T-helper 2 cell treated with Interferon-gamma antibody and Interleukin-4, amounts not matched to agents 100 ng/mL and 5 ng/mL, for 36 hours (primary cell): ENCODE measurements at places on chromosomes 7 and 10. TPM values are rescaled to one million over a fixed set of nuclear protein-coding genes. Genes with fewer than 3 reads are reported as not detected.

The FAM25G gene
- total RNA-seq: not detected in 2 replicates

The CALML3 gene
- not detected in 2 replicates for total RNA-seq

The HABP2 gene
- total RNA-seq: not detected in 2 replicates

The ACADSB gene
- total RNA-seq: 15.7 and 19.2 TPM in 2 replicates

The GHRHR gene
- total RNA-seq: not detected in 2 replicates

The MOSPD3 gene
- 55.2 and 58.4 TPM in 2 replicates for total RNA-seq

The SFTPA2 gene
- total RNA-seq: not detected in 2 replicates

The RAB19 gene
- 9.0 and 9.5 TPM in 2 replicates for total RNA-seq

The CHN2 gene
- total RNA-seq: 1.3 and 3.4 TPM in 2 replicates

The CCDC3 gene
- total RNA-seq: 0.07 and 0.09 TPM in 2 replicates

The SP4 gene
- 49.1 and 49.3 TPM in 2 replicates for total RNA-seq

The PLXNA4 gene
- 10.6 and 13.3 TPM in 2 replicates for total RNA-seq

The TAS2R4 gene
- 1.1 TPM in 2 replicates for total RNA-seq

The LCOR gene
- total RNA-seq: 25.1 and 31.4 TPM in 2 replicates

The DUS4L gene
- 10.2 and 10.4 TPM in 2 replicates for total RNA-seq

The SLC39A12 gene
- total RNA-seq: not detected in 2 replicates

The PDZD7 gene
- 0.64 and 0.77 TPM in 2 replicates for total RNA-seq

The ZNF394 gene
- 47.7 and 48.5 TPM in 2 replicates for total RNA-seq

The SUGCT gene
- 0.34 TPM in 1 of 2 replicates, not detected in the other for total RNA-seq

The EBF3 gene
- total RNA-seq: not detected in 2 replicates

The ENTPD1 gene
- 16.8 and 20.4 TPM in 2 replicates for total RNA-seq

The FGFR2 gene
- total RNA-seq: 0.73 TPM in 1 of 2 replicates, not detected in the other

The AGR2 gene
- not detected in 2 replicates for total RNA-seq

The KAZALD1 gene
- total RNA-seq: 0.36 and 0.77 TPM in 2 replicates

The CLRN3 gene
- total RNA-seq: not detected in 2 replicates

The ASAH2 gene
- total RNA-seq: 1.3 and 1.7 TPM in 2 replicates

The OSBPL3 gene
- 104 and 106 TPM in 2 replicates for total RNA-seq

The MUC3A gene
- total RNA-seq: not detected in 2 replicates

The DRGX gene
- not detected in 2 replicates for total RNA-seq

The PRKG1 gene
- total RNA-seq: not detected in 2 replicates

The OR13A1 gene
- not detected in 2 replicates for total RNA-seq

The NEUROD6 gene
- total RNA-seq: not detected in 2 replicates

The CNPY1 gene
- not detected in 2 replicates for total RNA-seq

The MMP21 gene
- total RNA-seq: 0.09 and 0.16 TPM in 2 replicates

The SPDYE1 gene
- total RNA-seq: not detected in 2 replicates

The TRPV6 gene
- total RNA-seq: not detected in 2 replicates

The MPP7 gene
- 4.9 and 5.6 TPM in 2 replicates for total RNA-seq

The SLC26A3 gene
- not detected in 2 replicates for total RNA-seq

The EPO gene
- total RNA-seq: not detected in 2 replicates

The TDRD1 gene
- 0.09 and 0.23 TPM in 2 replicates for total RNA-seq

The SORCS1 gene
- total RNA-seq: not detected in 2 replicates

The GPR15LG gene
- not detected in 2 replicates for total RNA-seq

The GIMAP7 gene
- 188 and 191 TPM in 2 replicates for total RNA-seq

The TRIM73 gene
- total RNA-seq: 10.5 and 11.1 TPM in 2 replicates
